ENCODE measurements at places on chromosomes 6 and 20. TPM values are rescaled to one million over a fixed set of nuclear protein-coding genes. Genes with fewer than 3 reads are reported as not detected.

VPS52 gene
- total RNA-seq = 45.3 TPM

ABRACL gene
- 61.4 TPM for total RNA-seq

MTRF1L gene
- total RNA-seq = 14.7 TPM

PSORS1C2 gene
- total RNA-seq = not detected

TREM2 gene
- total RNA-seq = not detected

AKAP7 gene
- 6.0 TPM for total RNA-seq

NKX2-4 gene
- total RNA-seq = not detected

PNLDC1 gene
- total RNA-seq = 0.18 TPM

TSPO2 gene
- total RNA-seq = not detected

Measured in myometrial cell (primary cell).